ENCODE measurements at places on chromosomes 4 and X.

GRCh38 chr4:149238097-149238496 lies 577.5 kb downstream of the IQCM start:
- DNase-seq: no peak

DNA sequence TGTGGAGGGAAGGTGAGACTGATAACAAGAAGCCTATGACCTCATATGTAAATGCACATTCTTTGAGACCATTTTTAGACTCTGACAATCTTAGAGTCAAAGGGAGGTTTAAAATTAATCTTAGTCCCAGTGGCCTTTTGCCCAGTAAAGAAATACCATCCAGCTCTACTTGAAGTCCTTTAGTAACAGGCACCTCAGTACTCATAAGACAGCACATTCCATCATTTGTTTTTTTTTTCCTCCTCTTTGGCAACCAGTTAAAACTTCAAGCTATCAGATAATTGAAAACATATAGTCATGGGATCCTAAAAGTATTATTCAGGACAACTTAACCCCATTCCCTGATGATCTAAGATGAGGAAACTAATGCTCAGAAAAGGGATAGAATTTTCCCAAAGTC lies 4.6 kb downstream of the EDA2R start:
- no peak for DNase-seq

DNA sequence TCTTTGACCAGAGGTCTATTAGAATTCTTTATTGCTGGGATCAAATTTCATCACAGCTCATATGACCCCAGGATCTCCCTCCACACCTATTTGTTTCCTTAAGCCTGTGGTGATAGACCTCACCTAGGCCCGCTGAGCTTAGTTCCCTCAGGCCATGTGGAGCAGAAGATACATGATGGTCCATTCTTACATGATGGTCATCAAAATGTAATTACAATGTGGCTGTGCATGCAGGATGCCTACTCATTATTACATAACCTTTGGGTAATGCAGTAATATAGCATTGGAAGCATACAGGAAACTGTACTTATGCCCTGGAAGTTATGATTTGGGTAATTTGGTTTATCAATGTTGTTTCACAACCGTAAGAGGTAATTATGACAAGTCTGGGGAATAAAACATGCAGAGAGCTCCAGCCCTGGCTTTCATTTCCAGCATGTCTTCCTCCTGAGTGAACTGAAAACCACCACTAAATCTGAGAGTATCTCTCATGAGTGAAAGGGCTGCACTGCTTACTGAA lies 67.0 kb upstream of the AGA start:
- DNase-seq: no peak

GRCh38 chr4:108240366-108240765 lies 71.6 kb upstream of the LEF1 start:
- DNase-seq: no peak

- DNase-seq: no peak
Observed at GRCh38 chrX:13093529-13094140, 49.2 kb upstream of the FAM9C start.

GRCh38 chr4:38149997-38150671 lies 189.9 kb downstream of the PTTG2 start:
- no peak for DNase-seq

DNA sequence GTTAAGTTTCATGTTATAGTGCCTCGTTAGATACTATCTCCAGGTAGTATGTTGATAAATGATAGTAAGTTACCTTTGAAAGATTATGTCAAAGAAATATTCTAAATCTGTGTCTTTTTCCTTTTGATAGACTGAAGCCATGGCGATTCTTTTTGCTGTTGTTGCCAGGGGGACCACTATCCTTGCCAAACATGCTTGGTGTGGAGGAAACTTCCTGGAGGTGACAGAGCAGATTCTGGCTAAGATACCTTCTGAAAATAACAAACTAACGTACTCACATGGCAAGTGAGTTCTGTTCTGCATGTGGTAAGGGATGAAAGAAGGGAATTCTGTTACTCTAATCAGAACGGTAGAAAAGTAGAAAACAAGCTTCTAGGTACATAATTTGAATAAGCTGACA lies 8.2 kb downstream of the VAMP7 start:
- no peak for DNase-seq

GRCh38 chrX:14028473-14028872 lies 1.2 kb downstream of the GEMIN8 start:
- DNase-seq: no peak

DNA sequence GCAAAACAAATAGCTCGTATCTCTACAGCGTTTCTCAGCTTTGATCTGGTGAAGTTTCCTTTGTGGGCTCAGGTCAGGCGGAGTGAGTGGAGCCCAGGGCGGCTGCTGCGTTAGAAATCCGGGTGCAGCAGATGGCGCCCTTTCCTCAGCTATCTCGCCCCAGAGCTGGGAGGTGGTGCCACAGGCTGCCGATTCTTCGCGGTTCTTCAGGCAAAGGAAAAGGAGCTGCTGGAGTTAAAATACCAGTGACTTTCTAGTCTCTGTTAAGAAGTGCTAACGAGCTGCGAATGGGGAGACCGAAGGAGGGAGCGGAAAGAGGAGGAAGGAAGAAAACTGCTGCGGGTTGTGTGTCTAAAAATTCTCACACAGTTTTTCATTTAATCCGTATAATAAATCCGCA lies 114.6 kb downstream of the CPE start:
- DNase-seq: no peak

DNA sequence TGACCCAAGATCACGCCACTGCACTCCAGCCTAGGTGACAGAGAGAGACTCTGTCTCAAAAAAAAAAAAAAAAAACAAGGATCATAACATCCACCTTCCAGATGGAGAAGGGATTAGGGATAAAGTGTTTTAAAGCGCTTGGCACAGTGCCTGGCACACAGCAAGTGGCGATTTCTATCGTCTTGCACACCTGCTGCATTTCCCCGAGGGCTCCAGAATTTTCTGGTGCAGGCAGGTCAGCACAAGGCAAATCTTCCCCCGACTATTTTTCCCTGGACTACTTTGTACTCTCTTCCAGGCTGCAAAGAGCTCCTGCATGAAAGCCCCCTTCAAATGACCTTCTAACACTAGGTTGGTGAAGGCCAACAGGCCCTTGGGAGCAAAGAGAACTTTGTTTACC lies 57.3 kb downstream of the APBB2 start:
- no peak for DNase-seq

GRCh38 chrX:97538745-97539144 lies 655.0 kb downstream of the RPA4 start:
- DNase-seq: no peak

DNA sequence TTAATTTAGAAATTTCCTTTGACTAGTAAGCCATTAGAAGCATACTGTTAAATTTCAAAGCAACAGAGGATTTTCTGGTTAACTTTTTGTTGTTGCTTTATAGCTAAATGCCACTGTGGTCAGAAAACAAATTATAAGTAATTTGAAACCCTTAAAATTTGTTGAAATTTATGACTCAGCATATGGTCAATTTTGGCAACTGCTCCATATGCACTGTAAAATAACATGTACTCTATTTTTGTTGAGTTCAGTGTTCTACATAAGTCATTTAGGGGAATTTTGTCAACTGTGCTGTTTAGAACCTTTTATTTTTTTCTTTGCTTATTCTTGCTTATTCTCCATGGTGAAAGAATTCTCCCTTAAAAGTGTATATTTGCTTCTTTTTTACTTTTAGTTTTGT lies 28.6 kb downstream of the SCLT1 start:
- DNase-seq: peak; percentile 8

DNA sequence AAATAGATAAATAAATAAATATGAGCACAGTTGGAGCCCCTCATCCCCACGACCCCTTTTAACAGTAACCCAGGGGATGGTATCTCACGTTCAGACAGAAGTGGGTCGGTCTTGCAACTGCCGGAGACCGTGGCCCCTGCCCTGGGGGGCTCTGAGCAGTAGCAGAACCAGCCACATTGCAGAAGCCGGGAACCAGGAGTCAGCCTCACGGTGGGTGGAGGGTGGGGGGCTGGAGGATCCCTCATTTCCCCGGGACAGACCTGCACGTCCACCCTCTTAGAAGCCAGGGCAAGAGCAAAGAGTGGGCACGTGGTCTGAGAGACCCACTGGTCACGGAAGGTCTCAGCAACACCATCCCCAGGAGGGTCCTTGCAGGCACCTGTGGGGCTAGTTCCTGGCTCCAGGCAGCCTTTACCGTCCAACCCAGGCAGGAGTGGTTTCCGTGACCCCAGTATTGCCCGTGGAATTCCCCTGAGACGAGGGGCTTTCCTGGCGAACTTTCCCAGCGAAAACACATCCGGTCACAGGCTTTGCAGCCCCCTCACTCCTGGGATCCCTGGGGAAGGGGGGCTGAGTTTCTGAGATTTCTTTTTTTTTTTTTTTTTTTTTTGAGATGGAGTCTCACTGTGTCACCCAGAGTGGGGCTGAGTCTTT lies 8.8 kb upstream of the IL3RA start:
- DNase-seq: no peak

DNA sequence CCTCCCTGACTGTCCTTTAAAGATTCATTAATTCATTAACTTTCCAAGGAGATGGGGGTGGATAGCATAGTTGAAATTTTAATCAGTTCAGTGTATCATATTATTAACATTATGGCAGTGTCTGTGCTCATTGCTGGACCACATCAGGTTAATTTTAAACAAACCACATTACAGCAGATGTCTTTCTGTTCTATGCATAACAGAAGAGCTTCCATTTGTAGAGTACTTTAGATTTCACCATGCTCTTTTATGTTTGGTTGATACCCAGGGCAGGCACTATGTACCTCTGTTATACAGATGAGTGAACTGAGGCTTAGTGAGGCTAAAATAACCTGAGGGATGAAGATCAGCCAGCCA lies 41.1 kb downstream of the AFF2 start:
- no peak for DNase-seq

DNA sequence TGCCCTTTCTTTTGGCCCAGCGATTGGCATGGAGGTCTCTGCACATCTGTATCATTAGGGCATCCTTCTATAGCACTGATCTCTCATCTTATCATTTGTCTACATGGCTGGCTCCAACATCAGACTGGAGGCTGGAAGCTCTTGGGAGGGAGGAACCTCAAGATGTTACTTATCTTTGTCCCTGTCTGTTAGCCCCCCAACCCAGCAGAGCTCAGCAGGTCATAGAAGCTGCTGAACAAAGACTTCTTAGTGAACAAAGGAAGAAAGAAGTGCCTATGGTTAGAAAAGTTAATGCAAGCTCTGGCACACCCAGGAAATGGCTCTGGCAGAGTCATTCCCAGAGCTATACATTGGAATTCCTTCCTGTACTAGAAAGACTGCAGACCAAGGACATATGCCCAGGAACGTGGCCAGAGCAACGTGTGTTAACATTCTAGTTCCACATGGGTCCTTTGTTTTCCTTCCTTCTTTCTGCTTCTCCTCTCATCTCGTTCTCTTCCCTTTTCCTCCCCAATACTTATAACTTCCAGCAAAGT lies 74.0 kb downstream of the SEL1L3 start:
- no peak for DNase-seq

- DNase-seq: no peak
Observed at GRCh38 chr4:86441175-86441936, 81.5 kb upstream of the MAPK10 start.

- DNase-seq: peak; percentile 34
Observed at GRCh38 chrX:29652484-29652883, 562.9 kb upstream of the MAGEB2 start.

DNA sequence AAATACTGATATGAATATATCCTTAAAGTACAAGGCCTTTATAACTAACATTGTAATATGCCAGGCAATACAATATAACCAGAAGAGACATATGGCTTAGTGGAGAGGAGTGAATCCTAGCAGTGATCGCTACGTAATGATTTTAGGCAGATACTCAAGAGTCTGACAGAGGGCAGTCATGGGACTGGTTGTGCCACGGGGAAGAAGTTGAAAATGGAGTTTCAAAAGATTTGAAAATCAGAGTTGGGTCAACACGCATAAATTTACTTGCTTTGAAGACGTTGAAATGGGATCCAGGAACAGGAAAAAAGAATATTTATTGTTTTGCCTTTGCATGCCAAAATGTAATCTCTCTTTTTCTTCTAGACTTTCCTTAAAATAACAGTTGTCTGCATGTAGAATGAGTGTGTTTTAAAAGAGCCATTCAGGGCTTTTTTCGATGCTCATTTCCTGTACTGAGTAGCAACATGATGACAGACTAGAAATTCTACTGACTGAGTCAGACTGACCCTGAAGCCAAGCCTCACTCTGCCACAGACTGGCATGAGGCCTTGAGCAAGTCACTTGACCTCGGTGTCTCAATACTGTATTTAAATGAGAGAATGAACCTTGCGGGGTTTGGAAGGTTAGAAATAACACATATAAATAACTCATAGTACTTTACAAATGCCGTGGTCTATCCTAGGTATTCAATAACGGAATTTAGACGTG lies 8.1 kb upstream of the SMS start:
- peak; percentile 43 for DNase-seq

GRCh38 chr4:102815981-102816380 lies 11.4 kb downstream of the UBE2D3 start:
- DNase-seq: peak; percentile 73

DNA sequence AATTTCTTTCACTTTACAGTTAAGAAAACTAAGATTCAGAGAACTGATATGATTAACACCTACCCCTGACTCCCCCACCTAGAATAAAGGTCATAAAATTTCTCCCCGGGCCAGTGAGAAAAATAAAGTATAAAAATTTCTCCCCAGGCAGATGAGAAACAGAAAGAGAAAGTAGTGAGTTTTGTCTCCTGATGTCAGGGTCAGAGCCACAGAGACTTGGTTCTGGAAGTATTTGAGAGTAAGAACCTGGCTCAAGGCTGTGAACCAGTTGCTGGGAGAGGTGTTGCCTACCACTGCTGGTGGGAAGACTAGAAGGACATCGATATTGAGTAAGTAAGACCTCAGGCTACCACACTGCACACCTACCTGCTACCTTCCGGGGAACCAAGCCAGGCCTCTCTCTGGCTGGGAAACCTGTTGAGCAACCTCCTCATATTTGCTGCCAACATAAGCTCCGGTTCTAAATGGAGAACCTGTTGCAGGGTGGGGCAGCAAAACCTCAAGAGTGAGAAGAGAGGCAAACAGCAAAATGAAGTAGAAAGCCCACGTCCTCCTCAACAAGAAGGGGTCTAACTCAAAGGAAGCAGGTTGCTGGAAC lies 104.2 kb upstream of the PUDP start:
- no peak for DNase-seq

DNA sequence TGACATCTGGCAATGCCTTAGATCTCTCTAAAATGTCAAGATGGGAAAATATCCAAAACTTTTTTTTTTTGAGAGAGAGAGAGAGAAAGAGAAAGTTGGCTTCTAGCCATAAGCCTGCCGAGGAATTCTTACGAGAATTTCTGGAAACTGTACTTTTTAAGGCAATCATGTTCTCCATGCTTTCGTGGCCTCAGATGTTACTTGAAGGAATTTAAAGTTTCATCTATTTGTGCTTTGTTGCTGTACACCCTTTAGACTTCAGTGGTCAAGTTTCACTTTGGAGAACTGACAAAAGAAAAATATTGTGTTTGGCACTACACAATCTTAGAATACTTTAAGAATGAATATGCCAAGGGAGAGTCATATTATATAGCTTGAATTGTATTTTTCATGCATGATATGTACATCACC lies 53.9 kb downstream of the FAT4 start:
- DNase-seq: peak; percentile 53

All from AG04450 (cell line).